ENCODE measurements at places on chromosomes 12 and 14.

DNA sequence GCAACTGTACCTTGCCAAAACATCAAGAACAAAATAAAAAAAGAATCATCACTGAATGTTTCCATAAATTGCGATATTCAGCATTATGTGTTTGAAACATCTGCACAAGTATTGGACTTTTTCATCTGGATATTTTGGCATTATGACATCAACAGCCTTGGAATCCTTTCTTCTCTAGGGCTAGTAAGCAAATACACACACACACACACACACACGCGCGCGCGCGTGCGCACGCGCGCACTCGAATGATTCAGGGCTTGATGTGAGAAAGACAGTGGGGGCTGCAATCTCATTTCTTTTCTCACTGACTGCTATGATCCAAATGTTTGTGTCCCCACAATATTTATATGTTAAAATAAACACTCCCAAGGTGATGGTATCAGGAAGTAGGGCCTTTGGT, 90.0 kb upstream of the SLC38A4 start:
- no peak for DNase-seq

GRCh38 chr14:104697892-104698583, 8.6 kb downstream of the INF2 start:
- no peak for DNase-seq

DNA sequence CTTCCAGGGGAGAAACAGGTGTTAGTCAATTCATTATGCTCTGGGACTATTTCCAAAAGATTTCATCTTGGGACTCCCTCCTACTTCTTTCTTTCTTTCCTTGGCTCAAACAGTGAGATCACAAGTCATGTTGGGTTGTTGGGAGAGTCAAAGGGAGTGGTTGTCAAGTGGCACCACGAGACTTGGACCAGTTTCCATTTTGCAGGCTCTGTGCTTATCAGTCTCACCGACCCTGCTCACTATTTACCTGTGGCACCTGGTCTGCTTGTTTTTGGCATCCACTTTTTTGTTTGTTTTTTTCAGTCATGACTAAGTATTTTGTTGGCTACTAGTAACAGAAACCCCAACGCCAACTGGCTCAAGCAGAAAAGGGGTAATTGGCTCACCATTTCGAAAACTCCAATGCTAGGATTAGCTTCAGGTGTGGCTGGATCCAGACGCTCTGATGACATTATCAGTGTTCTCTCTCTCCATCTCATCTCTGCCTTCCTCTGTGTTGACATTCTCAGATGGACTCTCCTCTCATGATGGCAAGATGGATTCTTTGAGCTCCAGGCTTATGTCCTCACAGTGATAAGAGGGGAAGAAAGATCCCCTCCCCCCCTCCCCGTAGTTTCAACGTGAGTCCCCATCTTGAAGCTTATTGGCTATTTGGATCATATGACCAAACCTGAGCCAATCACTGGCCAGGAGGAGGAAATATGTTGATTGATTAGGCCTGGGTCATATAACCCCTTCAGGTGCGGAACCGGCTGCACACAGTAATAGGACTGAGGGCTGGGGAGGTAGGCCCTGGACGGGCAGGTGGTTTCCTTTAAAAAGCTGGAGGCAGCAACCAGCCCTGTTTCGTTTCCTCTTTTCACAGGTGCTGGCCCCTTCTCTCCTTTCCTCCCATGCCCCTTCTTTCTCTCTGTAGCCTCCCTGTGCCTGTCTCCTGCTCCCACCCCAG, 84.2 kb downstream of the AACS start:
- DNase-seq = no peak

- no peak for DNase-seq
These were observed 28.9 kb upstream of the TSPAN8 start for GRCh38 chr12:71186571-71187288.

DNA sequence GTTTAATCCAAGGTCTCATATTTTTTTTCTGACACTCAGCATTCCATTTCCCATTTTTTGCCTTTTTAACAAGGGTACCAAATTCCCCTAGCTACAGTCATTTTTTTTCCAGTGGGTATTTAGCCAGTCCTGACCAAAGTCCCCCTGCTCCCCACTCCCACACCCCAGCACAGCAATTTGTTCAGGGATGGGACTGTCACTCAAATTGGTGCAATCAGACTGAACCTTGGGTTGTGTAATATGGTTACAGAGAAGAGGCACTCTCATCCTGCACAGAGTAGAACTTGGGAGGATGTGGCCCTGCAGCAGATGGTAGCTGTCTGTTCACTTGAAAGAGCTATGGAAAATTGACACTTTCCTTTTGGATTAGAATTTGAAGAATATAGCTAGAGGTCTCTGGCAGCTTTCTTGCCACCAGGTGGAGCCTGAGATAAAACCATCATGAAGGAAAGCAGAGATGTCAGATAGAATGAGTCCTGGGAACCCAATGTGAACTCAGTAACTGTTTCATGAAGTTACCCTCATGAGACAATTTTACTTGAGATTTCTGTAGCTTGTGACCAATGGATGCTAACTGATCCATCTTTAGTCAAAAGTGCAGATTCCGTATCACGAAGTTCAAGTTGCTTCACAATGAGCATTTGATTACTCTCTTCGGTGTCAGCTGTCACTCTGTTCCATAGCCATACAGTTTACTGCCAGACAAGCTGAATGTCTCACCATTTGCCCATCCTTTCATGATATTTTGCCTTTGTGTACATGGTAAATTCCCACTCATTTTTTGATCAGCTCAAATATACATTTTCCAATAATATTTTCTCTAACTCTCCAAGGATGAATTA, 394.0 kb upstream of the SYT1 start:
- no peak for DNase-seq

GRCh38 chr12:109115758-109116610, at the start of gene ACACB:
ACACB (plus strand) TSS chr12:109116587; CDS start chr12:109139406, 22,819 bp downstream.
- no peak for DNase-seq

DNA sequence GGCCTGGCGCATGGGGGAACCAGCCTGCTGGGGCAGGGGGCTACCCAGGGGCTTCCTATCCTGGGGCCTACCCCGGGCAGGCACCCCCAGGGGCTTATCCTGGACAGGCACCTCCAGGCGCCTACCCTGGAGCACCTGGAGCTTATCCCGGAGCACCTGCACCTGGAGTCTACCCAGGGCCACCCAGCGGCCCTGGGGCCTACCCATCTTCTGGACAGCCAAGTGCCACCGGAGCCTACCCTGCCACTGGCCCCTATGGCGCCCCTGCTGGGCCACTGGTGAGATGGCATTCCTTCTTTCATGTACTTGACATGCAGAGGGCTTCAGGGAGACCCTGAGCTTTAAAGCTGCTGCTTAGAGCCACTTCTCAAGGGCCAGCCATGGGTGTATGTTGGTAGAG, 9.0 kb downstream of the LGALS3 start:
- DNase-seq = no peak

DNA sequence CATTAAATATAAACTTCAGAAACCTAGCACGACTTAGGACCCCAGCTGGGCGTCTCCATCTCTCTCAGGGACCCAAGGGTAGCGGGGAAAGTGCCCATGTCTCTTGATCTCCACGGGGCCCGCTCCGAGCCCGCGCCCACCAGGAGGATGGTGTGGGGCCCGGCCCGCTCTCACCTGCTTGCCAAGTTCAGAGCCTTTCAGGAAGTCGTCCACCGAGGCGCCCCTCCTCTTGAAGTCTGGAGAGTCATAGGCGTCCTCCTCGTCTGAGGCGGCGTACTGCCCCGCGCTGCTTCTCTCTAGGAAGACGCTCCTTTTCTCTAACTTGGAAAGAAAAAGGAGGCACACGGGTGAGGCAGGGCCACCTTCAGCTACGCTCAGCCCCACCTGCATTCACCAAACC, 96.9 kb downstream of the PIWIL1 start:
- no peak for DNase-seq

DNA sequence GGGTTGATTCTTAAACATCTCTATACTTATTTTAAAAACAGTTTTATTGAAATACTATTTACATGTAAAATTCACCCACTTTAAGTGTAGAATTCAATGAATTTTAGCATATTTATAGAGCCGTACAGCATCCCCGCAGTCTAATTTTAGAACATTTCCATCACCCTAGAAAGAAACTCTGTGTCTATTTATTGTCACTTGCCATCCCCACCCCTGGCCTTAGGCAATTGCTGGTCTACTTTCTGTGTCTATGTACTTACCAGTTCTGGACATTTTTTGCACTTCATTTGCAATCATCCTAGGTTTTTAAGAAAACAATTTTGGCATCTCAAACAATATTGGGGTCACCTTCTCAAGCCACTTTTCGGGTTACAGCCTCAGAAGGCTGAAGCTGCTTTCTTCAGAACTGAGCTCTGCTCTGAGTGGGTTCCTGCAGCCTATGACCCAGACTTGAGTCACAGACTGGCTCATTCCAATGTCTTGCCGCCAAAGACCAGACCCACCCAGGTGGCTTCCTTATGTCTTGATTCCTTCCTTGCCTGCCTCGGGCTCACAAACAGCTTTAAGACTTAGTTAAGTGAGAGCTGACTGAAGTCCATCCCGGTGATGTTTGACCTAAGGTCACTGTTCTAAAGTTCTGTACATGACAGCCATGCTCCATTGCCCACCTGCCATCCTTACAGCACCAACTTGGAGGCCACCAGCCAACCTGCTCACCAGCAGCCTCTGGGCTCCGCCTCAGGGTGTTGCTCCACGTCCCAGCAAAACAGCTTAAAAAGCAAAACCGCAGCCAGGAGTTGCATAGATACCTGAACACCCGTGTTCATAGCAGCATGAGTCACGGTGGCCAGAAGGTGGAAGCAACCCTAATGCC, 131.5 kb downstream of the CHST11 start:
- no peak for DNase-seq

GRCh38 chr12:94674051-94674451, 23.7 kb upstream of the TMCC3 start:
- no peak for DNase-seq

- DNase-seq = no peak
These were observed 4.0 kb upstream of the CNTN1 start for GRCh38 chr12:40688085-40688725.

DNA sequence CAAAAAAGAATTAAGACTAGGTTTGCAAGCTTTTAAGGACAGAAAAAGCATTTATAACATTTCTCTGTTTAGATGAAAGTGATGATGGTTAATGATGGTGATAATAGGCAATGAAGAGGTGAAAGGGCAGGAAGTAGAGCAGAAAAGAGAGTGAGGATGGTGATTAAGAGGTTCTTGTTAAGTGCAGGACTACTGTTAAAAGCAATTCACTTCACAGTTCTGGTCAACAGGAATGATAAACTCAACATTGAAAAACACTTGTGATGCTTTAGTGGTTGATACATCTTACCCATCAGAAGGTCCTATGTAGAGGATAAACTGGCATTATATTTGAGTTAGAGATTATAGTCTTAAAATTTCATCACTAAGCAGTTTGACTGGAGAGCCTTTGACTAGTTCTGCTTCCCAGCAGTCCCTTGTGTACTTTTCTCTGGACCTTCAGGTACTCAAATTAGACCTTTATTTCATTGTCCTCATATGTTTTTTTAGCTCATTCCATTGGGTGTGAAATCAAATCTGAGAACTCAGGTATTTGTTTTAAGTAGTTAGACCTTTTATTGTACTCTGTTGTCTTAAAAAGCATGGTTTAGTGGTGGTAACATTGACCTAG, 10.9 kb downstream of the RAP1B start:
- DNase-seq = no peak

- no peak for DNase-seq
These were observed 392.5 kb downstream of the GLT1D1 start for GRCh38 chr12:129245769-129246168.

GRCh38 chr12:3366451-3367110, 124.4 kb upstream of the PRMT8 start:
- DNase-seq = no peak

- no peak for DNase-seq
These were observed 235.5 kb upstream of the TBX3 start for GRCh38 chr12:114919479-114919878.

- no peak for DNase-seq
These were observed 97.3 kb downstream of the EXOC5 start for GRCh38 chr14:57171363-57171762.

GRCh38 chr12:105595440-105595839, 264.9 kb downstream of the C12orf75 start:
- DNase-seq = no peak

GRCh38 chr14:61752626-61753025, 9.6 kb upstream of the SNAPC1 start:
- no peak for DNase-seq

DNA sequence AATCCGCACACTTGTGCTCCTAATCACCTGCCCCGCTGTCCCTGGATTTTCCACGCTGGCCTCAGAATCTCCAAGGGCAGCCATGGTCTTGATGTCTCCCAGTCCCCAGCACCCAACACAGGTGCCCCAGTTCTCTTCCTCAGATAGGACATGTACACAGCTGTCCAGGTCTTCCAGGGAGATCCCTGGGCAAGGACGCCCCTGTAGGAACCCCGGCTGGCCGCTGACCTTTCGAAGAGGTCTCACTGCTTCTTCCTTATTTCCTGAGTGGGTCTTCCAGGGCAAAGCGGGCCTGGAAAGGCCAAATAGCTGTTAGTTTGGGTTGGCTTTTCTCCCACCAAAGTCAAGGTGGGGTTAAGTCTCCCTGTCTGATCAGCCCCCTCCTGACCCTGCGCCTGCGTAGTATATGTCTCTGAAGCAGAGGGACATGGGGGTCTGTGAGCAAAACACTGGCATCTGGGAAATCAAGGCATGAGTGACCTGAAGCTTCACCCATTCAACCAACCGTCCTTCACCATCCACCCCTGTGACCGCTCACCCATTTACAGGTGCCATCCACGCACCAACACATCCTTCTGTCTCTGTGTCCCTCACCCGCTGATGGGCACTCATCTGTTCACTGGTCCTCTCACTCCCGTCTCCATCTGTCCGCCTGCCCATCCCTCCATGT, 4.6 kb downstream of the BEGAIN start:
- DNase-seq = no peak

- DNase-seq = no peak
These were observed 526 bp downstream of the MLXIP start for GRCh38 chr12:122079033-122079531.

DNA sequence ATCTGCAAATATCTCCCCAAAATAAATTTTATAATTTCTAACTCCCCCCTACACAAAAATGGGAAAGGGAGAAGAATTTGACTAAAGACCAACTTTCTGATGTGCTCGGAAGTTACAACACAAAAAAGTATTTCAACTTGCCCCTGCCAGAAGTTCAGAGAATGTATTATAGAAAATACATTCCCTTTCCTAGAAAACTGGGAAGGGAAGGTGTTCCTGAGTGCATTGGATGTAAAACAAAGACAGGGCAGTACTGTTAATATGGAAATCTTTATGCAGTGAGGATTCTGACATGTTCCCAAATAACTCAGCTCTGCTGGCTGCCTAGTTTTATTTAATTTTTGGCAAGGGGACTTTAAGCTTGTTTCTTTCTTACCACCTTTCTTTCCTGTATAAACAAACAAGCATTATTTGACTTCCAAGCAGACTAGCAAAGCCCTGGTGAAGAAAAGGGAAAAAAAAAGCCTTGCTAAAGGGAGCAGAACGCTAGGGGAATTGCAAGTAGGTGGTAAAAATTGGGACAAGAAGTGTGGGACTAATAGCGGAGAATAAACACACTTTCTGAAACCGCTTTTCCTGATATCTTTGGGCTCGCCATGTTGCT, 124.1 kb downstream of the STXBP6 start:
- DNase-seq = no peak

DNA sequence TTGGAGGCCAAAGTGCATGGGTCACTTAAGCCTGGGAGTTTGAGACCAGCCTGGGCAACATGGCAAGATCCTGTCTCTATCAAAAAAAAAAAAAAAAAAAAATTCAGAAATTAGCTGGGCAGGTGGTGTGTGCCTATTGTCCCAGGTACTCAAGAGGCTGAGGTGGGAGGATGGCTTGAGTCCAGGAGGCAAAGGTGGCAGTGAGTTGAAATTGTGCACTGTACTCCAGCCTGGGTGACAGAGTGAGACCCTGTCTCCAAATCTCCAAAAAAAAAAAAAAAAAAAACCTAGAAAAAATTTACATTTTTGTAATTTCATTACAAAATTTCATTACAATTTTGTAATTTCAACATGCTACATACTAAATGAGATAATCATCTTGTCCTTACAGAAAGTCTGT, 42.7 kb downstream of the SYNE2 start:
- no peak for DNase-seq

Measured in stimulated activated CD8-positive, alpha-beta memory T cell treated with anti-CD3 and anti-CD28 coated beads, Interleukin-7, amount 100 ng/mL, for 1 hour (primary cell).